IMR-90 (cell line): ENCODE measurements at places on chromosomes 5 and 9. TPM values are rescaled to one million over a fixed set of nuclear protein-coding genes. Genes with fewer than 3 reads are reported as not detected.

The PCDHA1 gene
- polyA plus RNA-seq: 0.05 and 0.07 TPM in 2 replicates

The CRHBP gene
- 0.09 and 0.27 TPM in 2 replicates for polyA plus RNA-seq

The FAM169A gene
- polyA plus RNA-seq: not detected in 2 replicates

The TMEFF1 gene
- 0.62 and 0.89 TPM in 2 replicates for polyA plus RNA-seq

The BARHL1 gene
- not detected in 2 replicates for polyA plus RNA-seq

The PKD2L2 gene
- polyA plus RNA-seq: not detected in 2 replicates

The PPP1R26 gene
- polyA plus RNA-seq: 5.6 and 6.0 TPM in 2 replicates

DNA sequence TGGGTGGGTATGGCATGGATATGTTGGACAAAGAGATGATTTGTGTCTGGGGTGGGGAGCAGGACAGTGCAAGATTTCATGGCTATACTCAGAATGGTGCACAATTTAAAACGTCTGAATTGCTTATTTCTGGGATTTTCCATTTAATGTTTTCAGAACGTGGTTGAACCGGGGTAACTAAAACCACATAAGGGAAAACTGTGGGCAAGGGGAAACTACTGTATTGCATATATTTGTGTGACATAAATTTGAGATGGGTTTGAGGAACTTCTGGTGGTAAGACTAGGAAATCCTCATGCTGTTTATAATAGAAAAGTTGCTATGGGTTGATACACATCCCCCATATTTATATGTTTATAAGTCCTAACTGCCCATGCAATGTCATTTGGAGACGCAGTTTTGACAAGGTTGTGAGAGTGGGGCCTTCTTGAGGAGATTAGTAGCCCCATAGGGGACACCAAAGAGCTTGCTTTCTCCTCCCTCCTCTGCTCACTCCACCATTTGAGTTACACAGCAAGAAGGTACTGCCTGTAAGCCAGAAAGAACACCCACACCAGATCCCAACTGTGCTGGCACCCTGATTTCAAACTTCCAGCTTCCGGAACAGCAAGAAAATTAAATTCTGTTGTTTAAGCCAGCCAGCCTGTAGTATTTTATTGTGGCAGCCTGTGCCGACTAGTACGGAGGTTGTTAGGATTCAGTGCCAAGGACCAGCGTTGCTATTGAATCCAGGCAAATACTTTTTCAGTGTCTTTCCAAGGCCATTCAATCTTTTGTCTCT is 2118.9 kb downstream of the MAT2B start:
- no peaks in the 10 kb centered on the region for H3K36me3 ChIP-seq
- H3K4me3 ChIP-seq: no peak overlapping the region
- no peak overlapping the region for H3K27ac ChIP-seq
- H3K27me3 ChIP-seq: no peaks in the 10 kb centered on the region

DNA sequence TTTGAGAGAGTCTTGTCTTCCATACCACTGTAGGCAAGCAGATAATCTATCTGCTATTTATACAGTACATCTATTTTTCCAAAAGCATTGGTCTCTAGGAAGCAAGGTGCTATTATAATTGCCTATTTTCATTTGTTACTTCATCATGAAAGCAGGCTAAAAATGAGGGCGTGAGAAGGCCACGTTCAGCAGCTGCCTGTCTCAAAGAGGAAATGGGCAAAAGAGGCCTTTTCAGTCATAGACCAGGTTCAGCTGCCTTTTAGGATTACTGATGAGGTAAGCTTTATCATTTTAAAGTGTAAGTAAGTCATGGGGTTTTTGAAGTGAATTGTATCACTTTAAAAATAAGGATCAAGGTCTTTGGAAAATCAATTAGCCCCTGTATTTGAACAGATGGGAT is 1091.1 kb upstream of the DMAC1 start:
- no peak for DNase-seq
- no peak overlapping the region for H3K4me3 ChIP-seq
- no peaks in the 10 kb centered on the region for H3K27me3 ChIP-seq
- H3K36me3 ChIP-seq: no peaks in the 10 kb centered on the region
- no peak overlapping the region for H3K27ac ChIP-seq

DNA sequence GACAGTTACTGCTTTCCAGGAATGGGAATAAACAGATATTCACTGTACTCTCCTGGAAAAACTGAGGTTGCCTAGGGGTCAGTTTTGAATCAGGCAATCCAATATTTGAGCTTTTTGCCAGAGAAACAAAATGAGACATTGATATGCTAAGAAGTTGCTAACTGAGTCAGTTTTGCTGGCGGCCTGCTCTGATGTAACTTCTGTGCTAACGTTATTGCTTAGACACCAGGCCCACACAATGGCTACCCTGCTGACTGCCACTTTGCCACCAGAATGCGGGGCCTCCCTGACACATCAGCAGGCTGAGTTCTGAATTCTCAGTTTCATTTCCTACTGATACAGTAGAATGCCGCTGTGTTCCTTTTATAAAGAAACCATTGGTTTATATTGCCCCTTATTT is 18.2 kb upstream of the ZNF618 start:
- H3K27ac ChIP-seq: no peak overlapping the region
- H3K4me3 ChIP-seq: no peak overlapping the region
- DNase-seq: peak; percentile 18
- no peaks in the 10 kb centered on the region for H3K4me1 ChIP-seq
- no peaks in the 10 kb centered on the region for H3K36me3 ChIP-seq

DNA sequence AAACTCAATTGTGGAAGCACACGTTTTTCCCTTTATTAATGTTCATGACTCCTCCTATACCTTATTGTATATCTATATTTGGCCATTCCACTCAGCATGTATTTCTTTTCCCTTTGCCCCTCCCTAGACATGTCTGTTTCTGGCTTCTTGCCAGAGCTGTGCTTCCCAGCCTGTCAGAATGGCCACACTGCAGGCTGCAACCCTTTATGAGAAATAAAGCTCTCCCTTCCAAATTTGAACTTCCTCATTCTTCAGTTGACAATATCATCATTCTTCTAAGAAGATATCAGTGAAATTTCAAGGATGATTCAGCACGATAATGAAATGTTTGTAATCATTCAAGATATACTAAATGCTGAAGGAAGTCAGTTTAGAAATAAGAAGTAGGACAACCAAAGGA is 107.6 kb upstream of the PRSS3 start:
- H3K4me3 ChIP-seq: no peak overlapping the region
- peak; percentile 7 for DNase-seq
- H3K27me3 ChIP-seq: peaks cover 10% of the 10 kb centered on the region
- H3K36me3 ChIP-seq: no peaks in the 10 kb centered on the region

- no peaks in the 10 kb centered on the region for H3K27me3 ChIP-seq
- DNase-seq: peak; percentile 85
- no peak overlapping the region for H3K27ac ChIP-seq
- H3K4me1 ChIP-seq: peaks cover 11% of the 10 kb centered on the region
Observed at GRCh38 chr9:84169240-84169639, 171.3 kb downstream of the SLC28A3 start.

DNA sequence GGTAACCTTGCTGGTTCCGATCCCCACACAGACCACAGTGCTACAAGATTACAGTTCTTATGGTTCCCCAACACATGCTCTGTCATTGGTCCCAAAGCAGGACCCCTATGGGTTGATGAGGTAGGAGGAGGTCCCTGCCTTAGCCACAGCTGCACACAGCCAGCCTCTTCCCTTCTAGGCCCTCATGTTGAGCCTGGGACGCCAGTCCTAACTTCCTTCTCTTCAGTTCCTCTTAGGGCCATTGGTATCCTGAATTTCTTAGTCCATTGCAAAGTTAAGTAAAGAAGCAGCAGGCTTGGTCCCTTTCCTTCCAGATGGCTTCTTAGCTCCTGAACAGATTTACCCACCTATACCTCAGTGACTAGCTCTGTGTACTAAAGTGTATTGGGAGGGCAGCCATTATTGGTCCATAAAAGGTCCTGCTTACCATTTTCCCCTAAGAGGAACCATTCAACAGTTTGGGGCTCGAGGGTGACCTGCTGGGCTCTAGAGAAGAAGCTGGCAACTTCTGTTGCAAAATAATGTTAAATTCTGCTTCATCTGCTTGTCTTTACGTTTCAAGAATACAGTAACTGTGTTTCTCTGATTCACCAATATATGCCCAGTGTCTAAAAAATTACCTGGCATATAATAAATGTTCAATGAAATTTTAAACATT is 50.2 kb downstream of the PDCD1LG2 start:
- no peak overlapping the region for H3K27ac ChIP-seq
- H3K27me3 ChIP-seq: no peaks in the 10 kb centered on the region
- H3K36me3 ChIP-seq: peaks cover 15% of the 10 kb centered on the region
- peaks cover 3% of the 10 kb centered on the region; the same call in 1 of the 2 replicates for H3K4me1 ChIP-seq
- H3K4me3 ChIP-seq: no peak overlapping the region

GRCh38 chr9:97179616-97180015 is 127.8 kb upstream of the CCDC180 start:
- H3K27me3 ChIP-seq: no peaks in the 10 kb centered on the region
- H3K27ac ChIP-seq: no peak overlapping the region
- H3K36me3 ChIP-seq: no peaks in the 10 kb centered on the region
- no peak for DNase-seq
- H3K4me1 ChIP-seq: no peaks in the 10 kb centered on the region
- H3K4me3 ChIP-seq: no peak overlapping the region

GRCh38 chr5:160930406-160930805 is 78.4 kb upstream of the ATP10B start:
- no peak overlapping the region for H3K4me3 ChIP-seq
- no peaks in the 10 kb centered on the region for H3K4me1 ChIP-seq
- no peaks in the 10 kb centered on the region for H3K36me3 ChIP-seq
- no peaks in the 10 kb centered on the region for H3K27me3 ChIP-seq
- no peak for DNase-seq

DNA sequence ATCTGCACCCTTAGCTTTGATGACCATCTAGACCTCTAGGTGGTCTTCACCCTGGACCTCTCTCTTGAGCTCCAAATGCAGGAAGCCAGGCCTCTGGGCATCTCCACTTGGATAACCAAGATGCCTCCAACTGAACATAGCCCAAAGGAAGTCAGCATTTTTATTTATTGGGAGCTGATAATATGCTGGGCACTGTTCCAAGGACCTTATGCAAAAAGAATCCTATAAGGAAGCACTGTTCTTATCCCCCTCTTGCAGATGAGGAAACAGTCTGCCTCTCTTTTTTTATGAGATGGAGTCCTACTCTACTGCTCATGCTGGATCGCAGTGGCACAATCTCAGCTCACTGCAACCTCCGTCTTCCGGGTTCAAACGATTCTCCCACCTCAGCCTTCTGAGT is 219.9 kb downstream of the CDK5RAP2 start:
- H3K4me3 ChIP-seq: no peak overlapping the region
- H3K4me1 ChIP-seq: peaks cover 1% of the 10 kb centered on the region; the same call in 1 of the 2 replicates
- H3K36me3 ChIP-seq: no peaks in the 10 kb centered on the region
- no peak overlapping the region for H3K27ac ChIP-seq

DNA sequence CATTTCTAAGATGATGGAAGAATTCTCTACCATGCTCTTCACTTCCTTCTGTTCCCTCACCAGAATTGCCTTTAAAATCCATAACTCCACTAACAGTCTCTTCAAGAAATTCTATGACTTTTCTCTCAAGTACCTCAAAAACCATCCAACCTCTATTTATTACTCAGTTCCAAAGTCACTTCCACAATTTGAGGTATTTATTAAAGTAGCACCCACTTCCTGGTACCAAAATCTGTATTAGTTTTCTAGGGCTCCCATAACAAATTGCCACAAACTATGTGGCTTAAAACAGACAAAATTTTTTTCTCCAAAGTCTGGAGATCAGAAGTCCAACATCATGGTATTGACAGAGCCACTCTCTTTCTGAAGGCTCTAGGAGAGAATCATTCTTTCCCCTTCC is 4.9 kb upstream of the SPTLC1 start:
- no peaks in the 10 kb centered on the region for H3K27me3 ChIP-seq
- no peak for DNase-seq
- H3K4me3 ChIP-seq: no peak overlapping the region
- peaks cover 8% of the 10 kb centered on the region for H3K4me1 ChIP-seq

DNA sequence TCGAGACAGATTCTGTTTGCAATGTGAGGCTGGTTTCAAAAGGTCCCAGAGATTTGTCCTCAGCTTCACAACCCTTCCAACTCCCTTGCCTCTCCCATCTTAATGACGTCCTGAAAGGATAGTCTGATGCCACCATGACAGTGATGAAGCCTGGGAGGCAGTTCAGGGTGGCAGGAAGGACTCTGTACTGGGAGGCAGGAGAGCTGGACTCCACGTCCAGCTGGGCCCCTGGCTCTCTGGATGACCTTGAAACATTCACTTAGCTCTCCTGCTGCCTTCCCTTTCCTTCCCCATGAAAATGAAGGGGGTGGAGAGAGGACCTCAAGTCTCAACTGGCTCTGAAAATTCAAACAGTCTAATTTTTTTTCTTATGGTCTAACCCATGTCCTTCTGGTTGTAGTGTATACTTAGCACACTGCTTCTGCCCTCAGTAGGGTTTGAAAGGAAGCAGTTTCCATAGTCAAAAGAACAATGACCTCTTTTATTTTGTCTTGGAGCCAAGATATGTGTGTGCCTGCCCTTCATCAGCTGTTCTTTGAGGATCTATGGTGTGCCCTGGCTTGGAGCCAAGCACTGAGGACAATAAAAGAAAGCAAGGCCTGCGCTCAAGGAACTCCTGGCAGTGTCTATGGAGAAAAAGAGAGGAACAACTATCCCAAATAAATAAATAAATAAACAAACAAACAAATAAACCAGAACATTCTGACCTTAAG is 188.3 kb downstream of the GRIA1 start:
- H3K4me3 ChIP-seq: no peak overlapping the region
- no peak overlapping the region for H3K27ac ChIP-seq
- no peaks in the 10 kb centered on the region for H3K27me3 ChIP-seq
- H3K4me1 ChIP-seq: 0 out of 2 replicates have a peak, but pooled peaks cover 2% of the 10 kb centered on the region
- no peak for DNase-seq

GRCh38 chr5:98292496-98292895 is 481.0 kb upstream of the RGMB start:
- no peaks in the 10 kb centered on the region for H3K27me3 ChIP-seq
- H3K27ac ChIP-seq: no peak overlapping the region
- H3K4me3 ChIP-seq: no peak overlapping the region
- peak; percentile 62 for DNase-seq

- H3K4me1 ChIP-seq: no peaks in the 10 kb centered on the region
- DNase-seq: no peak
- H3K27ac ChIP-seq: no peak overlapping the region
- H3K27me3 ChIP-seq: no peaks in the 10 kb centered on the region
- H3K36me3 ChIP-seq: peaks cover 28% of the 10 kb centered on the region
Observed at GRCh38 chr9:129013674-129014073, 14.5 kb downstream of the SH3GLB2 start.
